ENCODE measurements at places on chromosomes 5 and 9. TPM values are rescaled to one million over a fixed set of nuclear protein-coding genes. Genes with fewer than 3 reads are reported as not detected.

DNA sequence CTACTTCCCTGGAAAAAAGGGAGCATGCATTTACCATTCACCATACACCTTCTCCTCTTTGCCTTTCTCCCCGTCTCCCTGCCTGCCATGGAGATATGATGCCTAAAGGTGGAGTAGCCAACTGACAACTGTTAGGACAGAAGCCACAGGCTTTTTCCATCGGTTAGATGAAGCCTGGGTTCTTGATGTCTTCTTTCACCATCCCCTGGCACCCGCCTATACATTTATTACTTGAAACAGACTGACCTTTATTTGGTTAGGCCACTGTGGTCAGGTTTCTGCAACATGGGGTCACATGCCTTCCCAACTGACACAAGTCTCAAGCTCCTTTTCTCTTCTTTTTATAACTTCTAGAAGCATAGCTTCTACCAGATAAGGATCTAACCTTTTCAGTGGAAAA is 7.1 kb downstream of the LCP2 start:
- DNase-seq, result no peak

DNA sequence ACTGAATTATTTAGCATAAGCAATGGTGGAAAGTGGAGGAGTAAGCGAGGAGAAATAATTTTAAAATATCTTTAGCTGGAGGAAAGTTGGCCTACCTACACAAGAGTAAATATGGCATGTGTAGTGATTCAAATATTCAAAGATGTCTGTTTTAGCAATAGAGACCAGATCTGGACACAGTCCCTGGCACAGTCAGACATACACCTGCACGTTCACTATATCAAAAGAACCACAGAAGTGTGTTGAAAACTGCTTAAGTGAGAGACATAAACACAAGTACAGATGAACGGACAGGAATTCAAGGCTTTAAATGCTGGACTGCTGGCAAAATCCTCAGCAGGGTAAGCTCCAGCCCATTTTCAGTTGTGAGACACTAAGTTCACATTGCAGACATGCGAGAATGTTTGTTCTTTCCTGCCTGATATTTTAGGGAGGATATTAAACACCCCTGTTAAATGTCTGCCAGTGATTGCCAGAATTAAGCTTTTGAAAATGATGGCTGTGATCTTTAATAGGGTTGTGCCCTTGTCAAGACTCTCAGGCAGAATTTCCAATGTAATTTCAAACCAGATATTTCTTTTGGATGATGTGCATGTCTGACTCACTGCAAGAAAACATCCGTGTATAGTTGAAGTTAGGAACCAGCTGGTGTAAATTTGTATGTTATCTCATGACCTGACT is 810.6 kb downstream of the TLE4 start:
- peak; percentile 46 for DNase-seq

DNA sequence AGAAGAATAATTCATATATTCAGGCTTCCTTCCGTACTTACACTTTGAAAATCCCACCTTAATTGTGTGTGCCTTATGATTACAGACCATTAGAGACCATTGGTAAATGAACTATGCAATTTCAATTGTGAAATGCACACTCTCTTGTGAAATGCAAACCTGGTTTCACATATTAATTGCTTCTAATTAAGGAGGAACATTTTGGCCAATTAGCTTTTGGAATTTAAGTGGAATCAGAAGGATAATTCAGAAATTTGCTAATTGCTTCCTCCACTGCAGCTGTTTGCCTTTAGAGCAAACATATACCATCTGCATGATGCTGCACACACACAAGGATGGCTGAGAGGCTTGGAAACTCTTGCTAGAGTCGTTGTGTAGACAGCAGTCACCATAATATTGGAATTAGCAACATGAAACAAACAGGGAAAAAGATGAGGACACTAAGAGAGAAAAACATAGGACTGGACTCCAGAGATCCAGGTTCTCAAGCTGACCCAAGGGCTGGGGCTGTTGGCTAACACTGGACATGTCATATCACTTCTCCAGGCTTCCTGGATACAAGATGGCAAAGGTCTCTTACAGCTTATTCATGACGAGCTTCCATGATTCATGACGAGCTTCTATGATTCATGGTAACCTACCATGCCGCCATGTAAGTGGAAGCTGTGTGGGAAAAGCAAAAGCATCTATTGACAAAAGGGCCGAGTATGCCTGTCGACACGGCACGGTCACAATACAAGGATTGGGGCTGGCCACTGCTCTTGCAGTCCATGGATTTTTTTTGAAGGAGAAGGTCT is 78.0 kb downstream of the PTCH1 start:
- peak; percentile 6 for DNase-seq

DNA sequence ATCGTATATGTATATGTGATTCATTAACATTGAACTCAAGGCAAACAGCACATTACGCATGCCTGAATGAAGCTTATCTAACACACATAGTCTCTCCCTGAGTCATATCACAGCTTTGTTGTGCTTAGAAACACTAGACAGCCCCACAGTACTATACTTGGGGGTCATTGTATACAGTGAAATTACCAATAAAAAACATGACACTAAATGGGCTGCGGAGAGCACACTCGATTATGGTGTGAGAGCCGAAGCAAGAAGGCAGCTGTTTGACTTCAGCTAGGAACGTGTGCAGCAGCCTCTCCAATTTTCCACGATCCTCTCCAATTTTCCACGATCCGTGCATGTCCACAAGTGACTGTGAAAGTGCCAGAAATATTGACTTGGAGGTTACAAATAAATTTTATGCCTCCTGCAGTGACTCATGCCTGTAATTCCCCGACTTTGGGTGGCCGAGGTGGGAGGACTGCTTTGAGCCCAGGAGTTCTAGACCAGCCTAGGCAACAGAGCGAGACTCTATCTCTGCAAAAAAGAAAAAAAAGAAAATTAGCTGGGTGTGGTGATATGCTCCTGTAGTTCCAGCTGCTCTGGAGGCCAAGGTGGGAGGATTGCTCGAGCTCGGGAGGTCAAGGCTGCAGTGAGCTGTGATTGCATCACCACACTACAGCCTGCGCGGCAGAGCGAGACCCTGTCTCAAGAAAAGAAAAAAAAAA is 102.4 kb downstream of the DAPK1 start:
- DNase-seq, result no peak

DNA sequence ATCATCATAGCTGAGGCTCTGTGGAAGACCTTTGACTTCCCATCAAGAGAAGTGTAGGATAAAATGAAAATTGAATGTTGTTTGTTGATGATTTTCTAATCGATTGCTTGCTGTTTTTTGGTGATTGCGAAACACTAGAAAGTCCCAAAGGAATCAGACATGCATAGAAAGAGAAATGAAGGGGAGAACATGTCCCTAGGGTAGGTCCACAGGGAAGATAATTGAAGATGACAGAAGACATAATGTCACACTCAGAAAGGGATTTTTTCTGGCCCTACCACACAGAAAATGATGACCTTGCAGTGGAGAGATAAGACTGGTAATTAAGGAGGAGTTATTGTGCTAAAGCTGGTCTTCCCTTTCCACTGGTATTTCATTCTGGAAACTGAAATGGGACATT is 62.8 kb downstream of the INSYN2B start:
- no peak for DNase-seq

- DNase-seq, result no peak
These were observed 72.4 kb upstream of the MEF2C start for GRCh38 chr5:88955403-88955802.

Gene FSD1L
- total RNA-seq, result 7.1 TPM

- DNase-seq, result no peak
These were observed 5.8 kb downstream of the UNC5A start for GRCh38 chr5:176816043-176816745.

Gene SNCB
- not detected for total RNA-seq

Gene MARVELD2
- total RNA-seq, result 7.7 TPM

GRCh38 chr5:1974501-1975405 is 92.0 kb upstream of the IRX4 start:
- no peak for DNase-seq

DNA sequence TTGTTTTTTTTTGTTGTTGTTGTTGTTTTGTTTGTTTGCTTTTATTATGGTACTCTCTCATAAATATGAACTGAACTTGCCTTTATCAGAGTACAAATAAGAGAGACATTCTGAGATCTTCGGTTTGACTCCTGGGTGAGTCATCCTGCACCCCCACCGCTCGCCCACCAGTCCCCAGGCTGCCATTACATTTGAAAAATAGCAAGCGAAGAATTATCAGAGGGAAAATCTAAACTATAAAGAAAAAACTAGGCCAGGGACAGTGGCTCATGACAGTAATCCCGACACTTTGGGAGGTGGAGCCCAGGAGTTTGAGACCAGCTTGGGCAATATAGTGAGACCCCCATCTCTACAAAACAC is 122.1 kb upstream of the MAP3K1 start:
- no peak for DNase-seq

Gene ZBED3
- 4.7 TPM for total RNA-seq

GRCh38 chr9:82022121-82022520 is 33.5 kb downstream of the SPATA31D1 start:
- no peak for DNase-seq

Gene KCNN2
- not detected for total RNA-seq

- DNase-seq, result no peak
These were observed 509.0 kb downstream of the KIF4B start for GRCh38 chr5:155522540-155522939.

- peak; percentile 46 for DNase-seq
These were observed 16.4 kb downstream of the LMAN2 start for GRCh38 chr5:177334781-177335700.

Gene RLN2
- not detected for total RNA-seq

DNA sequence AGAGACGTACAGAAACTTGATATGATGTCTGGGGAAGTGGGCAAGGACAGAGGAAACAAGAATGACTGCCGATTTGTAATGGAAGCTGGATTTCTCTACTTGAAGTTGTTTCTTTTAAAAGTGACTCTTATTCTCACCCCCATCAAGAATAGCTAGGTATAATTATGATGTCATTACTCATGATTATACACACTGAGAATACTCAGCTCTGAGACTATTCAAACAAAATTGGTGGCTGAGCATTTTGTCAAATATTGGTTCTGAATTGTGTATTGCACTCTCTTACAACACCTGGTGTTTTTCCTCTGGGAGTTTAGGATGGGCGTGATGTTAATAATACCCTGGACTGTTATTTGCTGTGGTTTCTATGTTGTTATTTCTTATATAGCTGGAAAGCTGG is 46.3 kb downstream of the MAST4 start:
- DNase-seq, result no peak

Data from osteoblast (primary cell).